ENCODE measurements at places on chromosomes 5 and 9.

GRCh38 chr9:134827993-134828392 is 52.6 kb upstream of the FCN2 start:
- DNase-seq = no peak

DNA sequence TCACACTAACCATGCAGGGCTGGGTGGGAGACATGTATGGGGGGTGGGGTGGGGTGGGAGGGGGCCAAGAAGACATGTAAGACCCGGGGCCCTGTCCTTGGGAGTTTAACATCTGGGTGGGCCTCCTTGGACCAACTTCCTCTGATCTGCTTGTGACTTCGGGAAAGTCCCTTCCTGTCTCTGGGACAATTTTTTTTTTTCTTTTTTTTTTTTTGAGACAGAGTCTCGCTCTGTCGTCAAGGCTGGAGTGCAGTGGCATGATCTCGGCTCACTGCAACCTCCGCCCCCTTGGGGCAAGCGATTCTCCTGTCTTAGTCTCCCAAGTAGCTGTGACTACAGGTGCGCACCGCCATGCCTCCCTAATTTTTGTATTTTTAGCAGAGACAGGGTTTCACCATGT is 23.8 kb upstream of the IER5L start:
- no peak for DNase-seq

- no peak for DNase-seq
Measured at GRCh38 chr5:178225174-178225573, 7.4 kb downstream of the PHYKPL start.

GRCh38 chr5:18546591-18546990 is 912.3 kb downstream of the TAF11L14 start:
- DNase-seq = no peak

GRCh38 chr5:96627792-96628398 is 34.3 kb upstream of the CAST start:
- no peak for DNase-seq

- no peak for DNase-seq
Measured at GRCh38 chr9:70962761-70963440, 158.5 kb downstream of the TRPM3 start.

GRCh38 chr5:56352808-56353590 is 119.9 kb upstream of the ANKRD55 start:
- no peak for DNase-seq

DNA sequence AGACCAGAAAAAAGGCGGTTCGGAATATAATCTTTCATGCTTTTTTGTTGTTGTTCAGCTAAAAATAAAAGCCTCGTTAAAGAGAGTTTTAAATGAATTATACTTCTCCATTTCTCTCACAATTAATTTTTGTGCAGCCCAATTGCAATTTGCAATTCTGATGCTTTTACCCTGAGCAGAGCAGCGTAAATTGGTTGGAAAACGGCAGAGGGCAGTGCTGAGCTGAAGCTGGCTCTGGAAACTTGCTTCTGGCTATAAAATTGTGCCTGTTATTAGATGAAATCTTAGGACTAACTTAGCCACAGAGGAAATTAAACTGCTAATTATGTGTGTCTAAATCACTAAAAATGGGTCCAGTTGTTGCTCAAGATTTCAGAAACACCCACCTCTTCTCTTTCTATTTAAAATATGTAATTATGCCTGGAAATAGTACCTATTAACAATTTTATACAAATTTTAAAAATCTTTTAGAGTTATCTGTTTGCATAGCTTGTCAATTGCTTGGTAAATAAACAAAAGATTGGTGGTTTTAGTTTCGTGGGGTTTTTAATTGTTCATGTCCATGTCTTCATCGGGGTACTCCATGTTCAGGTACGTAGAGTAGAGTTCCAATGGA is 441.8 kb upstream of the TLE4 start:
- no peak for DNase-seq

- DNase-seq = no peak
Measured at GRCh38 chr9:23819403-23819802, 6.6 kb downstream of the ELAVL2 start.

DNA sequence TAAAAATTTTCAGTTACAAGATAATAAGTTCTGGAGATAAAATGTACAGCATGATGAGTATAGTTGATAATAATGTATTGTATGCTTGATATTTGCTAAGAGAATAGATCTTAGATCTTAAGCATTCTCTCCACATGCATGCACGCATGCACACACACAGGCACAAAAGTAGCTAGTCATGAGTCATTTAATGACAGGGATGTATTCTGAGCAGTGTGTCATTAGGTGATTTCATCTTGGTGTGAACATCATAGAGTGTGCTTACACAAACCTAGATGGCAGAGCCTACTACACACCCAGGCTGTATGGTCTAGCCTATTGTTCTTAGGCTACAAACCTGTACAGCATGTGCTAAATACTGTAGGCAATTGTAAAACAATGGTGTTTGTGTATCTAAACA is 124.2 kb downstream of the PTTG1 start:
- DNase-seq = no peak

DNA sequence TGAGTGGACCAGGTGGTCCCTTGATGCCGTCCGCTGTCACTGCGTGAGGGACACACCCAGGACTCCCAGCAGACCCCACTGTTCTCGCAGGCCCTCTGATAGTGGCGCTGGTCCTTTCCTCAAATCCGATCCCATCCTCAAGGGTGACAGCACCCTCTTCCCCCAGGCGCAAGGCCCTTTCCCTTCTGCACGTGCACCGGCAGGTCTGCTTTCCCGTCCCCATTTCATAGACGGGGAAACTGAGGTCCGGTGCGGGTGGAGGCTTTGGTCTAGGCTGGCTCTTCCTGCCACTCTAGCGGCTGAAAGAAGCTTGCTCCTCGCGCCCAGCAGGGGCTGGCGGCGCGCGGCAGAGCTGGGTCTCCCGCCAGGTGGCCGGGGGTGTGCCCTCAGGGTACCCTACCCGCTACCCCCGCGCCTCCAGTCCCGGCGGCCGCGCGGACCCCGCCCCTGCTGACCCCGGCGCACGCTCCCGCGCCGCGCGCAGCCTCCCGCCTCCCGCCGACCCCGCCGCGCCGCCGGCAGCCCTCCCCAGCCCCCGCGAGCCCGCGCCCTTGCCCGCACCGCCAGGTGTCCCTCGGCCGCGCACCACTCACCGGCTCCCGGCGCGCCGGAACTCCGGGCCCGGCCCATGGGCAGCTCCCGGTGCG is 453 bp downstream of the RASGEF1C start:
- no peak for DNase-seq

DNA sequence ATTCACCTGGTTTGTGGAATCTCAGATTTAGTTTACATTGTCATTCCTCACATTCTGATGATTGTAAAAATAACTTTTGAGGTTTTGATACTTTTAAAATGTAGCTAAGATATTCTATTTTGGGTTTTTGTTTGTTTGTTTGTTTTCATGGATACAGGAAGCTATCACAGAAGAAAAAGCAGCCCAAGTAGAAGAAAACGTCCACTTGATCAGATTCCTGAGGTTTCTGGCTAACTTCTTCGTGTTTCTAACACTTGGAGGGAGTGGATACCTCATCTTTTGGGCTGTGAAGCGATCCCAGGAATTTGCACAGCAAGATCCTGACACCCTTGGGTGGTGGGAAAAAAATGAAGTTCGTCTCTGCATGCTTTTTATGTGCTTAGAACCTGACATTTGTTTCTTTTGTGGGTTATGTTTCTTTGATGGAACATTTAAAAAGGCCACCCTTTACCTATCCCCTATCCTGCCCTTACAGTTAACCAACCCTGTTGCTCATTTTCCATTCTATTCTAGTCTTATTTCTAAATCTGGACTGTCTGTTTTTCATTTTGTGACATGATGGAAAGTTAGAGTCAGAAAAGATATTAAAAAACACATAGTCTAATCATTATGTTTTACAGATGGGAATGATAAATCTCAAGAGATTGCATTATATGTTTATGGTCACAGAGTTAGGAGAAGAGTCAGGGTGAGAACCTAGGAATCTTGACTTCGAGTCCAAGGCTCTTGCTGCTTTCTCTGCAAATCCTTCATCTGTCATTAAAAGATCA is 163.7 kb downstream of the ALDH1A1 start:
- DNase-seq = no peak

GRCh38 chr9:117729375-117729774 is 25.2 kb downstream of the TLR4 start:
- no peak for DNase-seq

GRCh38 chr5:83846624-83847350 is 126.1 kb upstream of the HAPLN1 start:
- no peak for DNase-seq

GRCh38 chr9:37966412-37967013 is 62.6 kb upstream of the SLC25A51 start:
- DNase-seq = no peak

DNA sequence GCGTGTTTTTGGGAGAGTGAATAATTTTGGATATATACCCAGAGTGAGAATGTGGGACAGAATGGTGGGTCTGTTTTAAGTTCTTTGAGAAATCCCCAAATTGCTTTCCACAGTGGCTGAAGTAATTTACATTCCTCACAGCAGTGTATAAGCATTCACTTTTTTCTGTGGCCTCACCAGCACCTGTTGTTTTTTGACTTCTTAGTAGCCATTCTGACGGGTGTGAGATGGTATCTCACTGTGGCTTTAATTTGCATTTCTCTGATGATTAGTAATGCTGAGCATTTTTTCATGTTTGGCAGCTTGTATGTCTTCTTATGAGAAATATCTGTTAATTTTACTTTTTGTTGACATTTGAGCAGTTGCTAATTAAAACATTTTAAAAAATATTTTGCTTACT is 9.4 kb upstream of the SPATA31D1 start:
- DNase-seq = no peak

DNA sequence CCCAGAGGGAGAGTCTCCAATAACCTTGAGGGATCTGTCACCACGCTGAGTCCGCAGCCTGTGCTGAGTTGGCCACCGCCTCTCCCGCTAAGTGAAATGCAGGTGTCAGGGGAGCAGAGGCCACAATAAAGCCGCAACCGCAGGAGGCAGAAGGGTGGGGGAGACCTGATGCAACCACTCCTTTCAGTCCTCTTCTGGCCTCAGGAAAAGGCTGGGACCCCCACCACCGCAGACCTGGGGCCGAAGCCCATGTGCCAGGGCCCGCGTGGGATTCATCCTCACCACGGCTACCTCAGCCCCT is 576 bp downstream of the MAP1B start:
- no peak for DNase-seq

DNA sequence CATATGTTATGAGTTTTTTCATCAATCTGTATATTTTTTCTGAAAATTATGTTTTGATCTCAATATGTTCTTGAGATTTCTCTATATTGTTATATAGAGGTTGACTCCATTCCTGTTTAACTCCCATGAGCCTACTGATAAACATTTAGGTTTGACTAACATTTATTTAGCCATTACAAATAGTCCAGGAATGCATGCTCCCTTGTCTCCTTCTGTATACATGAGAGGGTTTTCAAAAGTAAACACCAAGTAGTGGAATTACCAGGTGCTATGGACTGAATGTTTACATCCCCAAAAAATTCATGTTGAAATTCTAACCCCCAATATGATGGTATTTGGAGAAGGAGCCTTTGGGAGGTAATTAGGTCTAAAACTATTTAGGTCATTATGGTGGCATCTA is 3.5 kb upstream of the OR5C1 start:
- no peak for DNase-seq

- DNase-seq = no peak
Measured at GRCh38 chr5:105773241-105773640, 1897.5 kb downstream of the EFNA5 start.

DNA sequence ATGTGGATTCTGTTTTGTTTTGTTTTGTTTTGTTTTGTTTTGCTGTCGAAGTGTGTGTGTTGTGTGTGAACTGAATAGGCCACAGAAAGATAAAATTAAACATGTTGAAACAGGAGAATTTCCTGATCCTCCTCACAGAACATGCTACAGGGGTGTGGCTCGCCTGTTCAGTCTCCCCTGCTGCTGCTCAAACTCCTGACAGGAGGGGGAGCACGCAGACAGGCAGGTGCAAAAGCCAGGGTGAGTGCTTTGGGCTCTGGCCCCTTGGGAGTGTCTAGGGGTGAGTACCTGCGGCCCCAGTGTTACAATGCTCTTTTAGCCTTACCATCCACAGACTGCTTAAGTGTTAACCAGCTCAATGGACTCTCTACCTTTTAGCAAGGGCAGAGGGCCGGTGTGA is 473.5 kb downstream of the MAT2B start:
- DNase-seq = no peak

GRCh38 chr5:148615644-148616275 is 38.6 kb downstream of the HTR4 start:
- no peak for DNase-seq

GRCh38 chr5:140801494-140801841 is 611 bp downstream of the PCDHA3 start:
- DNase-seq = no peak

- no peak for DNase-seq
Measured at GRCh38 chr5:128772356-128772755, 192.9 kb upstream of the SLC27A6 start.

DNA sequence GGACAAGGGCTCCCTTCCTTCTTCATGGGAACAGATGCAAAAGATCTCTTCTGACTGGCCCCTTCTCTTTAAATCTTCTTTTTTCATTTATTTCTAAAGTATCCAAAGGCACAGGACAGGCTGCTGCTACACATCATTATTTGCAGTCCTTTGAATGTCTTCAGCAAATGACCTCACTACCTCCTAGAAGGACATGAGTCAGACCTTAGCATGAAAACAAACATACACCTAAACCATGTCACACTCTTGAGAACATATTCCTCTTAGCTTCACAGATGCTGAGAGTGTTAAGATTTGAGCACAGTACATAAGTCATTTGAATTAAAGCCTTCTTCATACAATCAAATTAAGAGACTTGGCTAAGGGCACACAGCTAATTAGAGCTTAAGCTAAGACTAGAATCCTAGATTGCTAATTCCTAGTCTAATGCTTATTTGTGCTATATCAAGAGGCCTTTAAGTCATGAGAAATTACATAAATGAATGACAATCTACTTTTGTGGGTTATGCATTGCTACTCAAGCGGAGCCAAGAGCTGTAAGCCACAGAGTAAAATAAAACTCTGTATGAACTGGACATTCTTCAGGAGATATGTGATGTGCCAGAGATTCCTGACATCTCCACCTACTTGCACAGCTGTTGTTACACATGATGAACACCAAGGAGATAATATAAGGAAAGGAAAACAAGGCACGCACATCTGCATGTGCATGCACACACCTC is 109.1 kb upstream of the PTGER4 start:
- DNase-seq = no peak

GRCh38 chr5:54807421-54807820 is 178.0 kb downstream of the ESM1 start:
- DNase-seq = no peak

GRCh38 chr9:104854613-104855012 is 73.3 kb downstream of the ABCA1 start:
- DNase-seq = no peak

DNA sequence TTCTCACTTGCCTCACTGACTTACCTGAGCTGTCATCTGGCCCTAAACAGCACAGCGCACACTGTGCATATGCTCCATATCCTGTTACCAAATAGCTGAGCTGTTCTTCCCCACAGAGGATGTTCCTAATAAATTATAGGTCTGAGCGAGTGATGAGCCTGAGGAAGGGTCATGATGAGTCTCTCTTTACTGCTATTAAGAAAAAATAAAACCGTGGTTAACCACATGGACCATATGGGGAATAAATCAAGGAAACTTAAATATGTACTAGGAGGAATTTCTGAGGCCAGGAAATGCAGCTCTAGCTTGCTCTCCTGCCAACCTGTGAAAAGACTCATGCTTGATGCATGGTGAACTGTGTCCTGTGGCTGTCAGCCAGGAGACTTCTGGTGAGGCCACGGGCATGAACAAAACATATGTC is 424.8 kb upstream of the DMAC1 start:
- no peak for DNase-seq
